Activated T-cell treated with anti-CD3 and anti-CD28 coated beads, Interleukin-2, amount 50 U/mL, for 24 hours (primary cell): ENCODE measurements at places on chromosomes 5 and 9.

GRCh38 chr5:105670596-105670995, 2000.1 kb downstream of the EFNA5 start:
- no peak for DNase-seq

DNA sequence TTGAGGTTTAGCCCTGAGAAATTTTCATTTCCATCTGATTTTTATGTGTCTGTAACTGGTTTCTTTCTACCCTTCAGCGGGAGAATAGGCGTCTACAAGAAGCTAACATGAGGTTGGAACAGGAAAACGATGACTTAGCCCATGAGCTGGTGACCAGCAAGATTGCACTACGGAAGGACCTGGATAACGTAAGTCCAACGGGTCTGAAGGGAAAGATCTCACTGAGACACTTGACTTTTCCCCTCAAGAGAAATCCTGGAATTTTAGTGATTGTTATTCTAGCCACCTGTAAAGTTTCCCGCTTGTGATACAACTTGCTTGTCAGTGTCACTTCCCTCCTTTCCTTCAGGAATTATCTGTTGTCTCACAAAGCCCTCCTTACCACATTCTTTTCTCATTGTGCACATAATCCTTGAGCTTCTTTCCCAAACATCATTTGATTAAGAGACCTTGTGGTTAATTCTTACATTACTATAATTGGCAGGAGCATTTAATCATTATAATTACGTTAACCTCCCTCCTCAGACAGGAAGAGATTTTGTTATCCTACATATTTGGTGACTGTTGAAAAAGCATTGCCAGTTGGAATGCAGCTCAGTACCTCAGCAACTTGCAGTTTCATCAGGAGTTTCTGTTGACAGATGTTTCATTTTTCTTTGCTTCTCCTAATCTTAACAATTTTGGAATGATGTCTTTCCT, 56.9 kb downstream of the GPR21 start:
- no peak for DNase-seq

DNA sequence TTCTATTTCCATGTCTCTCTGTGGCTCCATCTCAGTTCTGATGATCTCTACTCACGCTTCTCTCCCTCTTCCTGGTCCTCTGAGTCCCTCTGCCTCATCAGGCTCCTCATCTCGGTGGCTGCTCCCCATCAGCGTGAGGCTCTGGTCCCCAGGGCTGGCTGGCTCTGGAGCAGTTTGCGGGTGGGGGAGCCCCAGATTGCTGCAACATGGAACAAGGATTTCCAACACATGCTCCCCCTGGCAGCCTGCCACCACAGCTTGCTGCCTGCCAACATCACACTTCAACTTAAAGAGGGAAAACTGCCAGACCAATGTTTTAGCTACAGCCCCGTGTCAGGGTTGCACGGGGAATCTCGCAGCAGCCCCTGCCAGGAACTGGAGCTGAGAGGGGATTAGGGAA, 77.2 kb upstream of the NEK6 start:
- DNase-seq: no peak

DNA sequence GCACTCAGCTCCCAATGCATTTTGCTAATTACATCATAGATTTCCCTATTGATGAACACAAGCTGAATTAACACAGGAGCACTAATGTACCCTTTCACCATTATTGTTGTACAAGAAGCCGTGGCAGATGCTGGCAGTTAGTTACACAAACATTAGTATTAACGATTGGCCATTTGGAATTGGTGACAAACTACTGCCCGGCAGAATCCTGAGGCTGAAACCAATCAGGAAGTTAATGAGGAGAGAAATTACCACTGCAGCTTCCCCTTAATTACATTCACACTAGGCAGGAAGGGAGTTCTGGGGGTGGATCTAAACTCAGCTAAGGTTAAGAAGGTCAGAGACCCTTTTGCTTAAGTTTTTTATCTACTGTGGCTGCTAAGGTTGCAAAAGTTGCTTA, 9.6 kb upstream of the DMRT3 start:
- no peak for DNase-seq

DNA sequence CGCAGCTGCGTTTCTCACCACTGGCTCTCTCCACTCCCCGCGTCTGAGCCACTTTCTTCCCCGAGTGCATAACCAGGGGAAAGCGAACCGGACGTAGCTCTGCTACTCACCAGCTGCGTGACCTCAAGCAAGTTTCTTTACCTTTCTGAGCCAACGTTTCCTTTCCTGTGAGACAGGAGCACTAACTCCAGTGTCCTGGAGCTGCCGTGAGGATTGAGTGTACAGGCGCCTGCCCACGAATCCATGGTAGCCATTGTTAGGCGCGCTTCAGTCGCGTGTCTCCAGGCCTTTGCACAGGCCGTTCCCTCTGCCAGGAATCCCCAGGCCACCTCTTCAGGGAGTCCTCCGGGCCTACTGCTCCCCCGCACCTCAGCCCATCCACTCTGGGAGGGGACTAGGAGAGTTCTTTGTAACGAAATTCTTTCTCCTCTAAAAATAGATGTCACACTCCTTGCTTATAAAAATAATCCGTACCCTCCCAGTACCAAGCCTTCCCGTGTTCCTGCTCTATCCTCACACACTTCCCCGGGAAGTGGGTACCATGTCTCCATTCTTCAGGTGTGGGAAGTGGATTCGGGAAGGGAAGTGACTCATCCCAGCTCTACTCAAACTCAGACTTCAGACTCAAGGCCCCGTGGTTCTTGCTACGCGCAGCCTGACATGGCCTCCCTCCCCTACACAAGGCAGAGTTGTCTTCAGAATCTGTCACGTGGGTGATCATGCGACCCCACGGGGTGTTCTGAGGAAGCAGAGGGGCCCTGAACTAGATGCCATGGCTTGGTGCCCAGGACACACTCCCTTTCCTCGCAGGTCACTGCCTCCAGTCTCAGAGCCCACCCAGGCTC, 16.1 kb upstream of the CRB2 start:
- DNase-seq: no peak

DNA sequence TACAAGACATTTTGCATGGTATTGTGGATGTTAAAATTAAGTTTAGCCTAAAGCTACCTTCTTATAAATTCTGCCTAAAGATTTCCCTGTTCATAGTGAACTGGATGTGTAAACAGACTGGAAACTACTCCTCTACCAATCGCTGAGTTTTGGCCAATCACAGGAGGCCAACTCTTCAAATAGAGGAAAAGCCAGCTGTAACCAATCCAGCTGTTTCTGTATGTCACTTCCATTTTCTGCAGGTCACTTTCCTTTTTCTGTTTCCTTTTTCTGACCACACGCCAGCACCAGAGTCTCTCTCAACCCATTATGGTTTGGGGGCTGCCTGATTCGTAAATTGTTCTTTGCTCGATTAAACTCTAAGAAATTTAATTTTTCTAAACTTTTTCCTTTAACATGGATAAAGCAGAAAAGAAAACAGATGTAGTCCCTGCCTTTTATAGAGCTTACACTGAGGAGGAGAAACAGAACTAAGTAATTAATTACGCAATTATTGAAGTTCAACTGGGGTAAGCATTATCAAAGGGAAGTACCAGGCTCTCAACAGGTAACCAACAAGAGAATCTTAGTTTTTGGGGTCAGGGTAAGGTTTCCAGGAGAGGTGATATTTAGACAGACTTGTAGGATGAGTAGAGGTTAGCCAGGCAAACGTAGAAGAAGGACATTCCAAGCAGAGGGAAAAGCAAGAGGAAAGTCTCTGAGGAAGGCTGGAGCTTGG, 27.7 kb downstream of the RANBP3L start:
- no peak for DNase-seq

DNA sequence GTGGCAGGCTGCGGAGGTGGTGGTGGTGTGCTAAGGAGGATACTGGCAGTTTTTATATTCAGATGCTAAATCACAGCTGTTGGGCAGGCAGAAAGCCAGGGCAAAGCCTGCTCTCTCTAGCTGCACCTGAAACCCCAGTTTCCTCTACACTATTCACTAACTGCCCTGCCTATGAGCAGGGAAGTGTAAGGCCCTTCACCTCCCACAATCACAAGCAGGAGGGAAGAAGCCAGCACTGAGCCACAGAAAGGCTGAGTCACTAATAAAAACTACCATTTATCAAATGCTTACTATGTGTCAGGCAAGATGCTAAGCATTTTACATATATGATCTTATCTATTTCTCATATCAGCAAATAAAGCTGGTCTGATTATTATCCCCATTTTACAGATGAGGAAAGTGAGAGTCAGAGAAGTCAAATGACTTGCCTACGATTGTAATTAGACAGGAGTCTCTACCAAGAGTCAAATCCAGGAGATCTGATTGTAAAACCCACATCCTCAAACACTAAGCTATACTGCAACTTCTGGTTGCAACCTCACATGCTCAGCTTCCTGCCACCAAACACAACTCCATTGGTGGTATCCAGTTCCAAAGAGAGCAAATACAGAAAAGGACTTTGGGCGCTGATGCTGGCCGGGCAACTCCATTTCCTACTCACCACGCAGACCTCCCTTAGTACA, 17.7 kb upstream of the IL6ST start:
- DNase-seq: peak; percentile 53

DNA sequence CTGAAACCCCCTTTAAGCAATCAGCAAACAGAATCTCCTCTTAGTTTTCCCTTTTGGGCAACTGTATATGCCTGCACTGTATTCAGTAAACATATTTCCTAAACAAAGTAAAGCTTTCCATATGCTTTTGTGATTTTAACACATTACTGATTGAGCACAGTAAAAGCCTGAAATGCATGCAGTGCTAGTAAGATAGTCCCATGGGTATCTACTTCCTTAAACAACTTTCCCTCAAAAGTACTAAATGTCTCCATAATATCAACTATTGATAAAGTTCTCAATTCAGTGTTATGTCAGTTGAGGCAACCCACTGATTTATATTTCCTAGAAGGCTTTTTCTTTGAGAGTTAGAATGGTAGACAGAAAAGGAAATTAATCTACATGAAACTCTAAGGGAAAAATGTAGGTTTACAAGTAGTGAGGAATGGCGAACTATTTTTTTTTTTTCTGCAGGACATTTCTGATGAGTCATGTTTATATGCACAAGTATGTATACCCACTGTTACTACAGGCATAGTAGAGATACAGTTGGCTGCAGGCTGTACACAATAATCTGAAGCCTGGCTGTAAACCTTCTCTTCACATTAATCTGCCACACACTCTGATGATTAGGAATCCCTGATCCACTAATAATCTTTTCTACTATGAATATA, 31.2 kb upstream of the CEP120 start:
- DNase-seq: no peak

GRCh38 chr5:135162661-135163265, 128.7 kb upstream of the PITX1 start:
- no peak for DNase-seq

DNA sequence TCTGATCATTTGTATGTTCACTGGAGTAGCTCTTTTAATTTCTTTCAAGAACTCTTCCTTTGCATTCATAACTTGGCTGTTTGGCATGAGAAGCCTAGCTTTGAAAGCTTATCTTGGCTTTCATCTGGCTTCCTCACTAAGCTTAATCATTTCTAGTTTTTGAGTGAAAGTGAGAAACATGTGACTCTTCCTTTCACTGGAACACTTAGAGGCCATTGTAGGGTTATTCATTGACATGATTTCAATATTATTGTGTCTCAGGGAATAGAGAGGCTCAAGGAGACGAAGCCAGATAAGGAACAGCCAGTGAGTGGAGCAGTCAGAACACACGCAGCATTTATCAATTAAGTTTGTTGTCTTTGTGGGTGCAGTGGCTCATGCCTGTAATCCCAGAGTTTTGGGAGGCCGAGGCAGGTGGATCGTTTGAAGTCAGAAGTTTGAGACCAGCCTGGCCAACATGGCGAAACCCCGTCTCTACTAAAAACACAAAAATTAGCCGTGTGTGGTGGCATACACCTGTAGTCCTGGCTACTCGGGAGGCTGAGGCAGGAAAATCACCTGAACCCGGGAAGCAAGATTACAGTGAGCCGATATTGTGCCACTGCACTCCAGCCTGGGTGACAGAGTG, 98.3 kb downstream of the UGCG start:
- DNase-seq: no peak

GRCh38 chr9:110187126-110187525, 20.8 kb downstream of the C9orf152 start:
- no peak for DNase-seq

GRCh38 chr5:174998131-174998730, 273.8 kb downstream of the MSX2 start:
- no peak for DNase-seq

- DNase-seq: no peak
These were observed 524.3 kb downstream of the PSAT1 start for GRCh38 chr9:78821126-78821822.

DNA sequence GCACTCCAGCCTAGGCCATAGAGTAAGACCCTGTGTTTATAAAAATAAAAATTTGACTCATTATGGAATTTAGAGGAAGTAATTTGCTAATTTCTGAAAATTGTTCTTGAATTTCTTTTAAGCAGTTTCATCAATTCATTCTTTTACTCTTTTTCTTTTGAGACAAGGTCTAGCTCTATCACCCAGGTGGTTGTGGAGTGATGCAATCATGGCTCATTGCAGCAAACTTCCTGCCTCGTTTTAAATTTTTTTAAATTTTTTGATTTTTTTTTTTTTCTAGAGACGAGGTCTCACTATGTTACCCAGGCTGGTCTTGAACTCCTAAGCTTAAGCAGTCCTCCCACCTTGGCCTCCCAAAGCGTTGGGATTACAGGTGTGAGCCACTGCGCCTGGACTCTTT, 3.1 kb upstream of the CAMLG start:
- DNase-seq: no peak

DNA sequence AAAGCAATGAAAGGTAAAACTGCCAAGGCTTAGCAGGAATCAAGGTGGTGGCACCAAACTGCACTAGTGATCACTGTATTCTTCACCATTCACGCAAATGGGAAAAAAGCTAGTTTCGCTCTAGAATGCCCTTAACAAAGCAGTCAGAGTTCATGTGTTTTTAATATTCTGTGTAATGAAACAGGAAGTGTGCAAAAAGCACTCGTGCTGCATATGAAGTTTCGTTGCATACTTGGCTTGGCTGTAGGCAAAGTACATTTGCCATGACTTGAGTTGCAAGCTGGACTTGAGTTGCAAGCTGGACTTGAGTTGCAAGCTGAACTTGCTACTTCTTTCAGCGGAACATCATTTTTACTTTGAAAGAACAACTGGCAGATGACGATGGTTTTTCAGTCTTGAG, 55.4 kb downstream of the FOXI1 start:
- no peak for DNase-seq

DNA sequence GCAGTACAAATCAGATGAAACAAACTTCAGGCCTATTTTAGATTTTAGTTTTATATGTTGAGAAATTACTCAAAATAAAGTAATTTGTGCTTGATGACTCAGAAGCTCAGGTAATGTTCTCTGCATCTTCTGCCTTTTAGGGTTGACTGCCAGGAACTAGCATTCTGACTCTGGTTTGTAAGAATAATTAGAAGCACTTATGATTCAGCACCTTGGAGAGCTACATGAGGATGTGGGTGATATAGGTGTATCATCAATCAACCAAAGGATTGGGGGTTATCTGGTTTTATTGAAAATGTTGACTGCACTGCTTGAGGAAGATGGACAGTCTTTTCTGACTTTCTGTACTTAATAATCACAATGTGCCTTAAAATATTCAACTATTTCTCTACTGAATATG, 118.7 kb upstream of the SGCD start:
- no peak for DNase-seq

- no peak for DNase-seq
These were observed 9.3 kb downstream of the WHRN start for GRCh38 chr9:114496011-114496410.
